EL (cell line): ENCODE measurements at places on chromosomes 2 and 18.

- peak; percentile 95 for DNase-seq
Observed at GRCh38 chr2:2271469-2271941, 59.6 kb downstream of the MYT1L start.

- DNase-seq, result peak; percentile 62
Observed at GRCh38 chr2:88603146-88603545, 24.1 kb downstream of the EIF2AK3 start.

DNA sequence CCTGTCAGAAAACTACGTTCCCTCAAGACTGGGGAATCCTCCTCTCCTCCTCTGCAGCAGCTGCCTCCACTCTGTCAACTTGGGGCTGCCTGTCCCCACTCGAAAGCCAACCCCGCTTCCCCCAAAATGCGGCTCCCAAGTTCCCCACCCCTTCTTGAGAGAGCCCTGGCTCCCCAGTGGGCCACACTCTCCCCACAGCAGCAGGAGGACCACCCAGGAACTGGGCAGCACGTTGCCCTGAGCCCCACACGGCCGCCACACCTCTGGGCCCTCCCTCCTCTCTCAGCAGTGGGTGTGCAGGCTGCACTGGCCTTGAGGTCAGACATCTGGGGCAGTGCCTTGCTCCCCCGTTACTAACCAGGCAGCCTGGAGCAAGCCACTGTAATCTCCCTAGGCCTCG, 9.6 kb upstream of the TEX51 start:
- no peak for DNase-seq

GRCh38 chr2:17482651-17483050, 35.6 kb downstream of the RAD51AP2 start:
- peak; percentile 1 for DNase-seq
